ENCODE measurements at places on chromosomes 11 and 22. TPM values are rescaled to one million over a fixed set of nuclear protein-coding genes. Genes with fewer than 3 reads are reported as not detected.

DNA sequence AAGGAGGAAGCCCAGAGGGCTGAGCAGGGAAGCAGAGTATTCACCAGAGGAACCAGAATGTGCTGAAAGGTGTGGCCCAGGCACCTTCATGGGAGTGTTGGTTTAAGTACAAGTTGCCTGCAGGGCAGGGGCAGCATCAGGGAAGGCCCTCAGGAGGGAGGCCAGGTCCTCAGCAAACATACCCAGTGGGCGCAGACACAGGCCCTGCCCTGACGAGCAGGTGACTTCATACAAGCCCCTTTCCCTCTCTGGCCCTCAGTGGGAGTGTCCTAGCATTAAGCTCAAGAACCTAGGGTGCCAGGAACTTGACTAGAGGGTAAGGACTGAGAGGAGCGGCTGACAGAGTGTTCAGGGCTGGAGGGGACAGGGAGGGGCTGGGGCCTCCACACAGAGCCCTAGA is 7.5 kb upstream of the CASTOR1 start:
- H3K27me3 ChIP-seq, result no peaks in the 10 kb centered on the region
- H3K4me3 ChIP-seq, result no peak overlapping the region
- H3K4me1 ChIP-seq, result peaks cover 23% of the 10 kb centered on the region
- H3K36me3 ChIP-seq, result peaks cover 93% of the 10 kb centered on the region
- no peak for DNase-seq

- H3K27me3 ChIP-seq, result peaks cover 49% of the 10 kb centered on the region
- H3K27ac ChIP-seq, result no peak overlapping the region
- no peak overlapping the region for H3K4me3 ChIP-seq
- no peaks in the 10 kb centered on the region for H3K4me1 ChIP-seq
- DNase-seq, result no peak
Observed at GRCh38 chr22:36569999-36570398, 41.0 kb upstream of the EIF3D start.

- peaks cover 6% of the 10 kb centered on the region for H3K27me3 ChIP-seq
- no peaks in the 10 kb centered on the region for H3K36me3 ChIP-seq
- H3K4me3 ChIP-seq, result no peak overlapping the region
- no peak overlapping the region for H3K27ac ChIP-seq
- no peak for DNase-seq
Observed at GRCh38 chr11:115144914-115145313, 359.3 kb downstream of the CADM1 start.

- no peaks in the 10 kb centered on the region for H3K36me3 ChIP-seq
- no peak overlapping the region for H3K27ac ChIP-seq
- H3K27me3 ChIP-seq, result no peaks in the 10 kb centered on the region
- H3K4me1 ChIP-seq, result no peaks in the 10 kb centered on the region
- H3K4me3 ChIP-seq, result no peak overlapping the region
- DNase-seq, result no peak
Observed at GRCh38 chr11:119788911-119789560, 60.0 kb upstream of the NECTIN1 start.

DNA sequence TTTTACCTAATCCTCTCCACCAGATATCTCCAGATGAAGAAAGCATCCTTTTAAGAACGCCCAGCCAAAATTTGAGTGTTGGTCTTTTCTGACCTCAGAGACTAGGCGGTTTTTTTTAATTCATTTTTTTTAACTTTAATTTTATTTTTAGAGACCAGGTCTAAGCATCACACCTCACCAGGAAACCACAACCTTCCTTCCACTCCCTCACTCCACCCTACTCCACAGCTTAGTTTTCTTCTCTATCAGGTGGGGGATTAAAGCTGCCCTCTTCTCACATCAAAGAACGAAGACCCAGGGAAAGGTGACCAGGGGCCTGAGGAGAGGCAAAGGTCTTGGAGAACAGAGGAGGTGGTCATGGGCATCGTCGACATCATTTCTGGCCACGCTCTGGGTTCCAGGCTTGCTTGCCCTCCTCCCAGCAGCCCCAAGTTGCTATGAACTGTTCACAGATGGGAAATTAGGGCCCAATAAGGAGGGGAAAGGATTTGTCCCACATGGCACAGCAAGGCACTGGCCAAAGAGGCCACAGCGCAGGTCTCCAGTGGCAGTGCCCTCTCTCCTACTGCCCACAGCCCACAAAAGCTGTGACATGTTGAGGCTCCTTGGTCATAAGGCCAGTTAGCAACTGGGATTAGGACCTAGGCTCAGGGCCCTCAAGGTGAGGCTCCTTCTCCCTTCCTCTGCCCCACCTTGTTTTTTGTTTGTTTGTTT is 1.4 kb upstream of the PEX16 start:
- peaks cover 9% of the 10 kb centered on the region for H3K4me1 ChIP-seq
- peaks cover 31% of the 10 kb centered on the region for H3K27me3 ChIP-seq
- peak overlapping the region; percentile 96 for H3K27ac ChIP-seq

DNA sequence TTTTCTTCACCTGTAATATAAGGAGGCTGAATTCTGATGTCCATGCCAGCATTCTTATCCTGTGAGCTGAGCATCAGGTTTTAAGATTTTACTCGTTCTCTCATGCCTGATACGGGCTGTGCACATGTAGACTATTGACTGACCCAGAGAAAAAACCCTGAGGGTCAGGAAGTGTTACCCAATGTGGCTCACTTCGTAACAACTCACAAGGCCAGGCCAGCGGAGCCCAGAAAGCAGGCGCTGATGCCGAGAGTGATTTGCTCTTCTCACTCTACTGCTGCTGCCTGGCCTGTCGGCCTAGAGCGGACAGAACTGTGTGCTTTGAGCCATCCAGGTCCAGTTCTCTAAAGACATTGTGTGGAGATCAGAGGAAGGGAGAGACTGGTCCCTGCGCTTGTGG is 10.8 kb downstream of the THYN1 start:
- H3K4me3 ChIP-seq, result no peak overlapping the region
- peaks cover 96% of the 10 kb centered on the region for H3K36me3 ChIP-seq
- no peak overlapping the region for H3K27ac ChIP-seq
- no peaks in the 10 kb centered on the region for H3K27me3 ChIP-seq
- H3K4me1 ChIP-seq, result no peaks in the 10 kb centered on the region

- H3K27me3 ChIP-seq, result no peaks in the 10 kb centered on the region
- no peak overlapping the region for H3K4me3 ChIP-seq
- H3K36me3 ChIP-seq, result no peaks in the 10 kb centered on the region
Observed at GRCh38 chr11:126989942-126990715, 10.4 kb downstream of the KIRREL3 start.

- peaks cover 60% of the 10 kb centered on the region for H3K27me3 ChIP-seq
- H3K36me3 ChIP-seq, result no peaks in the 10 kb centered on the region
- H3K27ac ChIP-seq, result no peak overlapping the region
- no peaks in the 10 kb centered on the region for H3K4me1 ChIP-seq
- H3K4me3 ChIP-seq, result no peak overlapping the region
- DNase-seq, result no peak
Observed at GRCh38 chr22:36839356-36840073, 21.3 kb upstream of the NCF4 start.

- no peaks in the 10 kb centered on the region for H3K36me3 ChIP-seq
- no peak overlapping the region for H3K4me3 ChIP-seq
- no peaks in the 10 kb centered on the region for H3K4me1 ChIP-seq
- H3K27me3 ChIP-seq, result no peaks in the 10 kb centered on the region
- H3K27ac ChIP-seq, result no peak overlapping the region
Observed at GRCh38 chr11:33620423-33621171, 80.0 kb downstream of the C11orf91 start.

- no peaks in the 10 kb centered on the region for H3K36me3 ChIP-seq
- H3K4me3 ChIP-seq, result no peak overlapping the region
- H3K4me1 ChIP-seq, result peaks cover 76% of the 10 kb centered on the region
- H3K27me3 ChIP-seq, result no peaks in the 10 kb centered on the region
Observed at GRCh38 chr22:42997582-42998090, 17.3 kb downstream of the PACSIN2 start.

GRCh38 chr11:113243696-113244095 is 70.7 kb upstream of the TTC12 start:
- H3K4me1 ChIP-seq, result no peaks in the 10 kb centered on the region
- H3K36me3 ChIP-seq, result no peaks in the 10 kb centered on the region
- H3K27ac ChIP-seq, result no peak overlapping the region
- H3K27me3 ChIP-seq, result peaks cover 42% of the 10 kb centered on the region

- no peak overlapping the region for H3K4me3 ChIP-seq
- H3K36me3 ChIP-seq, result no peaks in the 10 kb centered on the region
- DNase-seq, result no peak
- H3K27ac ChIP-seq, result no peak overlapping the region
Observed at GRCh38 chr11:69752890-69753289, 22.3 kb downstream of the FGF4 start.

GRCh38 chr11:68016161-68016903 is 6.2 kb downstream of the ALDH3B1 start:
- H3K27ac ChIP-seq, result peak overlapping the region; percentile 45
- DNase-seq, result no peak
- H3K36me3 ChIP-seq, result no peaks in the 10 kb centered on the region
- peaks cover 34% of the 10 kb centered on the region for H3K4me1 ChIP-seq

- H3K27ac ChIP-seq, result no peak overlapping the region
- DNase-seq, result no peak
- peak overlapping the region; percentile 53 for H3K4me3 ChIP-seq
- H3K27me3 ChIP-seq, result no peaks in the 10 kb centered on the region
- peaks cover 39% of the 10 kb centered on the region for H3K4me1 ChIP-seq
- H3K36me3 ChIP-seq, result no peaks in the 10 kb centered on the region
Observed at GRCh38 chr11:850775-851763, 8.4 kb downstream of the TSPAN4 start.

GRCh38 chr11:24386546-24387397 is 110.1 kb upstream of the LUZP2 start:
- peak; percentile 11 for DNase-seq
- no peaks in the 10 kb centered on the region for H3K27me3 ChIP-seq
- H3K4me3 ChIP-seq, result no peak overlapping the region
- no peaks in the 10 kb centered on the region for H3K4me1 ChIP-seq
- H3K36me3 ChIP-seq, result no peaks in the 10 kb centered on the region

DNA sequence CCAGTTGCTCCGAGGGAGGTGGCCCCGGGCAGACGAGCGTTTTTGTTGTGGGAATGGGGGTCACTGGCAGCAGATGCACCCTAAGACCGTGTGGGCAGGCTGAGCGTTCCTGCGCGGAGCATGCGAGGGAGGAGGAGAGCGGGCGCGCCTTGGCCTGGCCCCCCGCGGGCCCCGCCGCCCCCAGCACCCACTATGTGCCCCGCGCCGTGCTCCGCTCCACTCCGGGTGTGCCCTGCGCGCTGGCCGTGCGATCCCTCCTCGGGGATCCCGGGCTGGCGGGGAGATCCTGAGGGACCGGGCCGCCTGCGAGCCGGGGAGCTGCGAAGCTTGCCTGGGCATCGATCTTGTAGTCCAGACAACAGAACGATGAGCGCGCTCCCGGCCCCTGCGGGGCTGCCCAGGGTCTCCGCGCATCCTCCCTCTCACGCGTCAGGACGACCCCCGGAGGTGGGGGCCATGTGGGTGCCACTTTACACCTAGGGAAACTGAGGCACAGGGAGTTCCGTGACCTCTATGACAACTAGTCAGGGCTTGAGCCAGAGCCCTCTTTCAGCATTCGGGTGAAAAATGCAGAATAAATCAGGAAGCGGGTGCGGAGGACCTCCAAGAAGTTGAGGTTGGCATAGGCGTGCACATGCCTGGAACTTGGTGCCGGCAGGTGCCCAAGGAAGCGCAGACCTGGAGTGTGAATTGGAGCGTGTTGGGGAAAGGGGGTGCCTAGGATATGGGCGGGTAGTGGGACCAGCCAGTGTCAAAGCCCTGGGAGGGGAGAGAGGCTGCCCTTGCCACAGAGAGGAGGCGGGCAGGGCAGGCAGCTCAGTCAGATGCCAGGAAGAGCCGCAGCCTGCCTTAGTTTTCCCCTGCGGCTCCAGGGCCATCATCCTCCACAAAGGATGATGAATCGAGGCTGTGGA is 1.3 kb upstream of the KMT5B start:
- peak overlapping the region; percentile 83 for H3K4me3 ChIP-seq
- peaks cover 12% of the 10 kb centered on the region for H3K4me1 ChIP-seq
- peak overlapping the region; percentile 99 for H3K27ac ChIP-seq
- H3K27me3 ChIP-seq, result no peaks in the 10 kb centered on the region
- no peaks in the 10 kb centered on the region for H3K36me3 ChIP-seq

DNA sequence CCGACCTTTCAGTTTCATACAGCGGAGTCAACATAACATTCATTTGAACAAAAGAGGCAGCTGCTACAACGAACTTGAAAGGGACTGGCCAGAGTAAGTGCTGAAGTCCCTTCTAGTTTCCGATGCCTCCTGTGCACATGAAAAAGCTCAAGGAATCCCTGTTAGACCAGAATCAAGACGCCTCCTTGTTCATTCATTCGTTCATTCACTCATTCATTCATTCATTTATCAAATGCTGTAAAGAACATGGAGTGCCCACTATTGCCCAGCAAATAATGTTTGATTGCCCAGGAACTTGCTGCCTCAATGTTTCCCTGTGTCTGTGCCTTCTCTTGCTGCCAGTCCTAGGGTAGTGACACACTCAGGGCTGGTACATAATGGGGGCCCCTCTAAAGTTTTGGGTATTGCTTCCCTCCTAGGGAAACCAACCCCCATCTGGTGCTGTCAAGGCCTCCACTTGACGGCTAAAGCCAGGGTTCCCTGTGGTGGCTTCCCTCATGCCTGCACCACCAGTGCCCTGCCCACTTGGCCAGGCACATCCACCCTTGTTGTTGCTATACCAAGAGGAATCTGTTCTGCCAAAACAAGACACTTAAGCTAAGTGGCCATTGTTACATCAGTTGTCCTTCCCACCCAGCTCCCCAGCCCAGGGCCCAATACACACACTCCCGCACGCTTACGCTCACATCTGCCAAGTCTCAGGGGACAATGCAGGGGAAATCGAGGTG is 3.8 kb downstream of the TMPRSS13 start:
- peaks cover 13% of the 10 kb centered on the region for H3K4me1 ChIP-seq
- H3K4me3 ChIP-seq, result no peak overlapping the region
- no peaks in the 10 kb centered on the region for H3K27me3 ChIP-seq
- no peaks in the 10 kb centered on the region for H3K36me3 ChIP-seq

DNA sequence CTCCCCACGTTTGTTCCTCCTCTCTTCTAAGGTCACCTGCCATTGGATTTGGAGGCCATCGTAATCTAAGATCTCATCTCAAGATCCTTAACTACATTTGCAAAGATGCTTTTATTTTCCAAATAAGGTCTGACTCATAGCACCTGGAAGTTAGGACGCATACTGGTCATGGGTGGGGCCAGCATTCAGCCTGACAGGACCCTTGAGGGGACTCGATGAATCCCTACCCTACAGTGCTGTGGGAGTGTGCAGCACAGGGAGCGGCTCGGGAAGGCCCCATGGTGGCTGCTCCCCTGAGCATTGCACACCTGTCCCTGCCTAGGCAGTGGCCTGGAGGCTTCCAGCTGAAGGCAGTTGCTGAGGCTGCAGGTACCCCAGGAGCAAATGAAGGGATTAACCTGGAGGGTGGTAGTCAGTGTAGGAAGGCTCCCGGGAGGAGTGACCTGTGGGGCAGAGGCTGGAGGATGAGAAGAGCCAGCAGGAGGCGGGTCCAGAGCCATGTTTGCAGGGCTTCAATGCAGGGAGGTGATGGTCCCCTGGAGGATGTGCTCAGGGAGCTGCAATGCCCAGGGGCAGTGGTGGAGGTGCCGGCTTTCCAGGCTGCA is 362.2 kb downstream of the CTTN start:
- no peaks in the 10 kb centered on the region for H3K36me3 ChIP-seq
- DNase-seq, result no peak
- no peaks in the 10 kb centered on the region for H3K4me1 ChIP-seq
- no peak overlapping the region for H3K27ac ChIP-seq
- H3K27me3 ChIP-seq, result no peaks in the 10 kb centered on the region

MYRF gene
- 17.3 TPM for total RNA-seq

EFEMP2 gene
- 113 TPM for total RNA-seq

ARL14EP gene
- 20.1 TPM for total RNA-seq

DEFB131B gene
- total RNA-seq, result not detected

CCDC87 gene
- total RNA-seq, result 0.44 TPM

OR51G2 gene
- total RNA-seq, result not detected

UPB1 gene
- total RNA-seq, result 2.2 TPM
